ENCODE measurements at places on chromosomes 5 and 9. TPM values are rescaled to one million over a fixed set of nuclear protein-coding genes. Genes with fewer than 3 reads are reported as not detected.

DNA sequence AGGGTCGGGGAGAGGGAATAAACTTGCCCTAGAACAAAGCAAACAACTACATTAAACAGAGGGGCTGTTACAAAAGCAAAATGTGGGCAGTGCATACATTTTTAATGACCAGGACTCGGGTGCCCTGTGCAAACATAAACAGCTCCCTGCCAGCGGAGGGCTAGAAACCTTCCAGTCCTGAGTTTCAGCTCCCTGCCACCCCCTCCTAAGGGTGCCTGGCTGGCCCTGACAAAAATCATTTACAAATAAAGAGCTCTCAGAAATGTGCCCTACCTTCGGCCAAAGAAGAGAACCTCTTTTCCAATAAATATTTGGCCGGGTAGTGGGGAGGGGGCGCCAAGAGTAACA lies 29.5 kb downstream of the FOXD1 start:
- no peaks in the 10 kb centered on the region for H3K36me3 ChIP-seq
- peaks cover 2% of the 10 kb centered on the region for H3K4me1 ChIP-seq
- no peak overlapping the region for H3K27ac ChIP-seq

DNA sequence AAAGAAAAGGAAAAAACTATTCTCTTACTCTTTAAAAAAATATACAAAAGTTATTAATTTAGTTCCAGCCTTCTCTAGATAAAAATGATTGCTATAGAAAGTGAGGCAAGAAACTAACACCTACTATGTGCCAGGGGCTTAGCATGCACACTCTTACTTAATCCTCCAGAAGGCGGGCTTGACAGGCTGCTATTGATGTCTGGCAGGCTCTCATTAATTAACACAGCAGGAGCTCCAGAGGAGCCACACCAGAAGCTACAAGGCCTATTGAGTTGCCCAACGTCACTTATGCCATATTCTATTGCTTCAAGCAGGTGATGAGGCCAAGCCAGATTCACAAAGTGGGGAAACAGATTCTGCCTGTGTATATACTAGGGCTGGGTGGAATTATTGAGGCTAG lies 54.6 kb upstream of the CLINT1 start:
- no peaks in the 10 kb centered on the region for H3K36me3 ChIP-seq
- no peak overlapping the region for H3K4me3 ChIP-seq

DNA sequence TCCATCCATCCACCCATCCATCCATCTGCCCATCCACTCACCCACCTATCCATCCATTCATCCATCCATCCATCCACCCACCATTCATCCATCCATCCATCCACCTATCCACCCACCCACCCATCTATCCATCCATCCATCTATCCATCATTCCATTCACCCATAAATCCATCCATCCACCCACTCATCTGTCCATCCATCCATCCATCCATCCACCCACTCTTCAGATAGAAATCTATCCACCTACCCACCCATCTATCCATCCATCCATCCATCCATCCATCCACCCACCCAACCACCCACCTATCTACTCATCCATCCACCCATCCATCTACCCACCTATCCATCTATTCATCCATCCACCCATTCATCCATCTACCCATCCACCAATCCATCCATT lies 35.0 kb upstream of the SLC6A19 start:
- H3K4me1 ChIP-seq: peaks cover 4% of the 10 kb centered on the region
- H3K27me3 ChIP-seq: peaks cover 4% of the 10 kb centered on the region
- no peak for DNase-seq
- H3K4me3 ChIP-seq: no peak overlapping the region

DNA sequence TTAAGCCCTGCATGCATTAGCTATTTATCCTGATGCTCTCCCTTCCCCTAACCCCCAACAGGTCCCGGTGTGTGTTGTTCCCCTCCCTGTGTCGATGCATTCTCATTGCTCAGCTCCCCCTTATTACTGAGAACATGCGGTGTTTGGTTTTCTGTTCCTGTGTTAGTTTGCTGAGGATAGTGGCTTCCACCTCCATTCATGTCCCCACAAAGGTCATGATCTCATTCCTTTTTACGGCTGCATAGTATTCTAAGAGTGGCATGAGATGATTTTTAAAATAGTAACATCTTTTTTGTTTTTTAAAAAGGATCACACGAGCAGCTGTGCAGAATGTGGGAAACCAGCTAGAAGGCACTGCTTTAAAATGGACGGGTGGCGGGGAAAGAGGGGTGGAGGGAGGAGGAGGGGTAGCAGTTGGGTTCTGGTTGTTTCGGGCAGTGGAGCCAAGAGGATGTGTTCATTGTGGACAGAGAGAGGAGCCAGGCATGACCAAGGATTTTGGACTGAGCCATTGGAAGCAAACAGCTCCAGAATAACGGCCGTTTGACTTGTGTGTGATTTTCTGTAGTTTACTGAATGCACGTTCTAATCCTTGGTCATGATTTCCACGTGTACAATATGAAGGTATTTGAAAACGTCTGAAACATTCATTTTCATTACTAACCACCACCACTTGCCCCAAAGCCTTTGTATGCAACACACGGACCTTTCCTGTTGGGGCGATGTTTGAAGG lies 1.7 kb upstream of the TENT4A start:
- peak overlapping the region; percentile 86 for H3K4me3 ChIP-seq
- peaks cover 15% of the 10 kb centered on the region for H3K36me3 ChIP-seq
- peaks cover 22% of the 10 kb centered on the region for H3K4me1 ChIP-seq
- no peaks in the 10 kb centered on the region for H3K27me3 ChIP-seq

SLC6A19 gene
- not detected for total RNA-seq

LMX1B gene
- total RNA-seq: not detected

DNA sequence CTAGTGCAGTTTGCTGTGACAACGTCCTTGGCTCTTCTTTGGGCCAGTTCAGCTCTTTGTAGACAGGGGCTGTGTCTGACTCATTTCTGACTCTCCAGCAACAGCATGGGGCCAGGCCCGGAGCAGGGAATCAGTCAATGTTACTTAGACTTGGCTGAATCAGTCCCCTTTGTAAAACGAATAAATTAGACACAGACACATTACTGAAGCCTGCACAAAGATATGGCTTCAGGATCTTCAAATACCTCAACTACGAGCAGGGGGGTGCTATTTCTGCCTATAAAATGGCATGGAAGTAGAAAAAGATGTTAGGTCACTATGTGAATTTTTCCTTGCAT lies 204.7 kb downstream of the TTLL11 start:
- no peak for DNase-seq
- no peaks in the 10 kb centered on the region for H3K27me3 ChIP-seq
- H3K27ac ChIP-seq: no peak overlapping the region
- no peaks in the 10 kb centered on the region for H3K36me3 ChIP-seq
- no peak overlapping the region for H3K4me3 ChIP-seq
- peaks cover 23% of the 10 kb centered on the region for H3K4me1 ChIP-seq

ANKH gene
- total RNA-seq: 45.0 TPM

TUSC1 gene
- 0.48 TPM for total RNA-seq

GRXCR2 gene
- not detected for total RNA-seq

GRCh38 chr9:16074963-16075362 lies 522.1 kb downstream of the CCDC171 start:
- no peak overlapping the region for H3K27ac ChIP-seq
- no peaks in the 10 kb centered on the region for H3K4me1 ChIP-seq
- no peak for DNase-seq
- no peaks in the 10 kb centered on the region for H3K27me3 ChIP-seq

GRCh38 chr9:86093788-86094555 lies 5.4 kb downstream of the GOLM1 start:
- H3K27ac ChIP-seq: no peak overlapping the region
- H3K4me3 ChIP-seq: no peak overlapping the region
- peaks cover 4% of the 10 kb centered on the region for H3K4me1 ChIP-seq
- peaks cover 28% of the 10 kb centered on the region for H3K27me3 ChIP-seq
- no peaks in the 10 kb centered on the region for H3K36me3 ChIP-seq

PCDHB2 gene
- 0.11 TPM for total RNA-seq

- H3K4me1 ChIP-seq: peaks cover 21% of the 10 kb centered on the region
- H3K27ac ChIP-seq: peak overlapping the region; percentile 29
- no peak for DNase-seq
Measured at GRCh38 chr9:2152966-2153629, 138.0 kb downstream of the SMARCA2 start.

RGMB gene
- 0.39 TPM for total RNA-seq

DNA sequence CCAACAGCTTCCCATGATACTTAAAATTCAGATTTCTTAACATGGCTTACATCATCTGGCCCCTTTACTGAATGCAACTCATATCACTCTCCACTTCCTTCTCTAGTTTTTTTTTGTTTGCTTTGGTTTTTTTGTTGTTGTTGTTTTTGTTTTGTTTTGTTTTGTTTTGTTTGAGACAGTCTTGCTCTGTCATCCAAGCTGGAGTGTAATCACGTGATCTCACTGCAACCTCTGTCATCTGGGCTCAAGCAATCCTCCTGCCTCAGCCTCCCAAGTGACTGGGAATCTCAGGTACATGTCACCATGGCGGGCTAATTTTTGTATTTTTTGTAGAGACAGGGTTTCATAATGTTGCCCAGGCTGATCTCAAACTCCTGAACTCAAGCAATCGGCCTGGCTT lies 41.4 kb downstream of the CPLANE1 start:
- no peak for DNase-seq
- H3K4me1 ChIP-seq: peaks cover 19% of the 10 kb centered on the region
- H3K27ac ChIP-seq: no peak overlapping the region
- H3K36me3 ChIP-seq: peaks cover 31% of the 10 kb centered on the region
- peaks cover 3% of the 10 kb centered on the region for H3K27me3 ChIP-seq
- no peak overlapping the region for H3K4me3 ChIP-seq

DNA sequence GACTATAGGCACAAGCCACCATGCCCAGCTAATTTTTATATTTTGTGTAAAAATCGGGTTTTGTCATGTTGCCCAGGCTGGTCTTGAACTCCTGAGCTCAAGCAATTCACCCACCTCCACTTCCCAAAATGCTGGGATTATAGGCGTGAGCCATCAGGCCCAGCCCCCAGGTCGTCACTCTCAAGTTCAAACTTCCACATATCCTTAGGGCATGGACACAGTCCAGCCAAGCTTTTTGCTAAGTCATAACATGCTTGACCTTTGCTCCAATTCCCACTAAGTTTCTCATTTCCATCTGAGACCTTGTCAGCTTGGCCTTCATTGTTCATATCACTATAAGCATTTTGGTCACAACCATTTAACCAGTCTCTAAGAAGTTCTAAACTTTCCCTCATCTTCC lies 43.9 kb upstream of the ARAP3 start:
- no peak overlapping the region for H3K27ac ChIP-seq
- no peak for DNase-seq
- no peaks in the 10 kb centered on the region for H3K4me1 ChIP-seq
- H3K27me3 ChIP-seq: peaks cover 2% of the 10 kb centered on the region

DNA sequence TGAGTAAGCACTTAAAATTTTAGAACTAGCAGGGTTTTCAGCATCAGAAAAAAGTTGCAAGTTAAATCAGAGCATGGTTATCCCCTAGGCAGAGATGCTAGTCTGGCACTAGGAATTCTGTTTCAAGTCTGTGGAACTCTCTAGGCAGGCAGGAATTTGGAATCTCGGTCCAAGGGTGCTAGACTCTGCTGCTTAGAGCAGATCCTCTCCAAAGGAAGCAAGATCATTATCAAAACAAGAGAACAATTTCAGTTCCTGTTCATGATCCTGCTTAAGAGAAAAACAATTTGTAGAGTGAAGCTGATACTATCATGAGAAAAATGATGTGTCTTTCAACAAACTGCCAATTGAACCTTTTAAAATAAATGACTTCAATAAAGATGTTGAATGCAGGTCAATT lies 420.7 kb downstream of the KIF4B start:
- H3K4me1 ChIP-seq: no peaks in the 10 kb centered on the region
- no peaks in the 10 kb centered on the region for H3K36me3 ChIP-seq
- no peak for DNase-seq
- no peak overlapping the region for H3K4me3 ChIP-seq

DNA sequence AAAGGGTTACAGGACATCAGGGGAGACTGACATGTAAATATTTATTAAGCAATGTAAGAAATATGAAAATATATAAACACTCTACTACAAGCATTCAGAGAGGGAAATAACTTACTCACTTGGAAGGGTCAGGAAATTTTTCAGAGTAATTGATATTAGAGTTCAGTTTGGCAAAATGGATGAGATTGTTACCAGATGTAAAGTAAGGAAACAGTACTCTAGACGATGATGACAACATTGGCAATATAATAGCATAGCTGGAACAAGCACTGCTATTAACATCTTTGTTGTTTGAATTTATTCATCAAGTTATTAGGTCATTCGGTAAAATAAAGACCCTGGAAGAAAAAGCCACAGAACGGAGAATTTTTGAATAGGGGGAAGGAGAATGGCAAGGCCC lies 49.1 kb downstream of the GNA14 start:
- peaks cover 5% of the 10 kb centered on the region for H3K4me1 ChIP-seq
- H3K27me3 ChIP-seq: peaks cover 4% of the 10 kb centered on the region
- H3K36me3 ChIP-seq: no peaks in the 10 kb centered on the region
- H3K4me3 ChIP-seq: no peak overlapping the region
- DNase-seq: no peak
- no peak overlapping the region for H3K27ac ChIP-seq

- H3K4me1 ChIP-seq: peaks cover 1% of the 10 kb centered on the region
- peaks cover 23% of the 10 kb centered on the region for H3K27me3 ChIP-seq
- H3K4me3 ChIP-seq: no peak overlapping the region
Measured at GRCh38 chr5:146398826-146399225, 48.3 kb upstream of the TCERG1 start.

SHISAL2B gene
- not detected for total RNA-seq

- no peaks in the 10 kb centered on the region for H3K36me3 ChIP-seq
- DNase-seq: no peak
- no peak overlapping the region for H3K4me3 ChIP-seq
- no peaks in the 10 kb centered on the region for H3K27me3 ChIP-seq
Measured at GRCh38 chr5:150540615-150541396, 32.9 kb downstream of the NDST1 start.

GRCh38 chr5:54956922-54957321 lies 28.5 kb downstream of the ESM1 start:
- H3K36me3 ChIP-seq: peaks cover 5% of the 10 kb centered on the region
- peaks cover 13% of the 10 kb centered on the region for H3K27me3 ChIP-seq
- H3K27ac ChIP-seq: no peak overlapping the region
- DNase-seq: no peak

FGD3 gene
- 42.9 TPM for total RNA-seq

DNA sequence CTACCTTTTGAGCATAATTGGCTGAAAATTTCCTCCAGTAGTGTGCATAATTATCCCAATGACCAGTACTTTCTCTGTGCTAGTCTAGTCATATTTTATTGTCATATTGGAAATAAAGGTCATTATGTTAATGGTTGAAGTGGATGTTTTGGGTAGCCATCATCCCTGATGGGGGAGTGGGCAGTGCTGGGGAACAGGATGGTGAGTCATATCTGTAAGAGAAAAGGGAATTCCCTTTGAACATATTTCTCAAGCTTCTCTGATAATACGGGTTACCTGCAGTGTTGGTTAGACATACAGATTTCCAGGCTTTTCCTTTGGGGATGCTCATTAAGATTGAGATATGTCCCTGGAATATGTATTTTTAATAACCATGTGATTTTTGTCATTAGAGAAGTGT lies 33.3 kb upstream of the SPATA31D4 start:
- H3K4me3 ChIP-seq: no peak overlapping the region
- H3K27me3 ChIP-seq: no peaks in the 10 kb centered on the region
- no peaks in the 10 kb centered on the region for H3K36me3 ChIP-seq
- DNase-seq: no peak
- H3K4me1 ChIP-seq: no peaks in the 10 kb centered on the region

ACTBL2 gene
- not detected for total RNA-seq
